ENCODE measurements at places on chromosomes 5 and 9.

GRCh38 chr5:32332966-32333365, 20.2 kb upstream of the MTMR12 start:
- DNase-seq: no peak

DNA sequence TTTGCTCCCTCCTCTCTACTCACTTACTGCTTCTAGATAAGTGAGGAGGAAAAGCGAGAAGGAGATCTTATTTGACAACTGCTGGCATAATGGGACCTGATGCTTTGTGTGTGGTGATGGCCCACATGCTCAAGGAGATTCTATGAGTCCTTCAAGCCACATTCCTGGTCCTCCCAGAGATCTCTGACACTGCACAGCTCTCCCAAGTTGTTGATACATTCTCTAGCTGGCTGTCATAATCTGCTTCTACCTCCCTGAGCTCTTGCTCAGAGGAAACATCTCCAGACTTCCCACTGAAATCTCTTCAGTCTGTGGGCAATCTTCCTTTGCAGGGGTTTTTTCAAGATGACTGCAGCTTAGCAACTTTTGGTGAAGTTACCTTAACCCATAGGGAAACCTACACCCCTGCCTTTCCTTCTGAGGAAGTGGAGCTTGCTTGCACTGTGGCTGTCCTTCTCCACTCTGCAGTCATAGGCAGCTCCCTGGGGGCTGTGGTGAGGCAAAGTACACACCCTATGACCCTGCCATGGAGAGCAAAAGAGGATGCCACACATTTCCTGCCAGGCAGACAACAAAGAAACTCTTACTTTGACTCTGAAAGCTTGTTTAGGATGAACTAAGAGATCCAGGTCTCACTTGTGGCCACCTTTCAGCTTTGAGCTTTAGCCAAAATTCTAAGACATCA, 163.8 kb downstream of the TMEM38B start:
- DNase-seq: no peak

DNA sequence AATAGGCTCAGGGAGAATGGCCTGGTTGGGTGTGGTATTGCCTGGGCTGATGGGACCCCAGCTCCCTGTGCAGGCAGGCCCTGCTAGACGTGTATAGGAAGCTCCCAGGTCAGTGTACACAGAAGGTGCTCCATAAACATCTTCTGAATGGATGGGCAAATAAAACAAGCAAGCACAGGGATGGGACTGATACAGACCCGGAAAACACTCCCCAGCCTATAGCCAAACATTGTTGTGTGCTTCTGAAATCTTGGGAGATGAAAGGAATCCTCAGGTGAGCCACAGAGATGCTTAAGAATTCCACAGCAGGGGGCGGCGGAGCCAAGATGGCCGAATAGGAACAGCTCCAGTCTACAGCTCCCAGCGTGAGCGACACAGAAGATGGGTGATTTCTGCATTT, 151.8 kb downstream of the ENTREP1 start:
- no peak for DNase-seq

- no peak for DNase-seq
These were observed 14.5 kb downstream of the ADAMTS13 start for GRCh38 chr9:133436681-133437080.

GRCh38 chr5:176817369-176817840, 7.0 kb downstream of the UNC5A start:
- DNase-seq: no peak

DNA sequence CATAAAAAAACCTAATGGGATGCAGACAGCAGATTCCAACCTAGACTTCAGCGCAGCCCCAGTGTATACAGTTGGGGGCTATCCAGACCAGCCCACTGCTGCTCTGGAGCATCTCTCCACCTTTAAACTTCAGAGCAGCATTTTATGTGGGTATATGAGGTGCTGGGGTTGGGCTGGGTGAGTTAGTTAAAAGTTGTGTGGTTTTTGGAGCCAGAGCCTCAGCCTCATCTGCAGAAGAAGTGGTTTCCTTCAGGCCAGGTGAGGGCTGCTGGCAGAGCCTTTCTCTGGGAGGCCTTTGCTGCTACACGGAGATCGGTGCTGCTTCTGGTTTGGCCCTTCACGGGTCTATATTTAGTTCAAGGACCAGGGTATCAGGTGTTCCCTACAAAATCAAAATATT, 228.3 kb downstream of the PDZD2 start:
- no peak for DNase-seq
